Substantia nigra (tissue), 51 donors: ENCODE measurements at places on chromosomes 11 and 22.

DNA sequence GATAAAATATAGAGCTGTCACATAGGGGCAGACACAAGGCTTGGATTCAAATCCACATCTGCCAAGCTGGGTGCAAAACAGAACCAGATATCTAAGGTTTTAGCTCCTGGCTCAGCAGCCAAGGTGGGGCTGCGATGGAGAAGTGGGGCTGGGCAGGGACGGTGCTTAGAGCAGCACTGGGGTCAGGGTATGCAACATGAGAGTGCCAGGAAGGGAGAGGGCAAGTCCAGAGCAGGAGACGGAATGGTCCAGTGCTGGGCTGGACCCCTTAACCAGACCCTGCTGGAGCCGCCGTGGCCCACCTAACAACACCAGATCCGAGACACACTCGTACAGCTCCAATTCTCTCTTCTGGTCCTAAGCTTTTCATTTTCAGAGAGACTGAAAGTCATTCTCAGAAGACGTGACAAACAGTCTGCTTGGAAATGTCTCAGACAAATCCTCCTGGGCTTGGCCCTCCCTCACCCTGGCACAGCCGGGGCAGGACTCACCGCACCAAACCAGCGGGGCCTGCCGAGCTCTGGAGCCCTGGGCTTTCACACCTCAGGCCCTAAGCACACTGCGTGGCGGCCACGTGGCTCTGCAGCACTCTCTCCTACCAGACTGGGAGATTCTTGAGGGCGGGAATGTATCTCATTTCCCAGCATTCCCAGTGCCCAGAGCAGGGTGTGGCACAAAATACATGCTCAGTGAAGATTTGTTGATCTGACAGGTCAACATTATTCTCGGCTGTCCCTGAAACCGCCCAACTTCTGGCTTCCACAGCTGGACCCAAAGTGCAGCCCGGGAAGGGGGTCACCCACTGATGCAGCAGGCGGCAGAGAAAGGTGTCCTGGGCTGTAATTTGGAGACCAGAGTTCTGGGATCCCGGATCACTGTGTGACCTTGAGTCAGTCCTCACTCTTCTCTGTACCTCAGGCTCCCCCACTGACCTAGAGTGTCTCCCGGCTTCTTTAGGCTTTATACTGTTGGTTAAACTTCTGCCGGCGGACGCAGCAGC, 11.6 kb downstream of the LRRC32 start:
- no peak for DNase-seq

DNA sequence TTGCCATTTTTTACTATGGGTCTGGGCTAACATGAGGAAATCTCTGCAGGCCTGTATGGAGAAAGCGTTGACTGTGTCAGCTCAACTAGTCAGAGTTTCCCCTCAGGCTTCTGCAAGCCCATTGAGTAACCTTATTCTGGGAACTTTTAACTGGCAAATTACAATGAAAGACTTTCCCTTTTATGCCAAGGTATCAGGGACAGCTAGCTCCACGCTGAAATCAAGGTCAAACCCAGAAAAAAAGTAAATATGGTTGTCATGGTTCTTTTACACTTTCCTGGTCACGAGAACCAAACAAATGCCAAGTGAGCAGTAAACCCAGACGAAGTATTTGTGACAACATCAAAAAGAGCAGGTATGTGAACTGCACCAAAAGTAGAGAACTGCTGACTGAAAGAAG, 13.8 kb downstream of the OSBP start:
- DNase-seq, result no peak

DNA sequence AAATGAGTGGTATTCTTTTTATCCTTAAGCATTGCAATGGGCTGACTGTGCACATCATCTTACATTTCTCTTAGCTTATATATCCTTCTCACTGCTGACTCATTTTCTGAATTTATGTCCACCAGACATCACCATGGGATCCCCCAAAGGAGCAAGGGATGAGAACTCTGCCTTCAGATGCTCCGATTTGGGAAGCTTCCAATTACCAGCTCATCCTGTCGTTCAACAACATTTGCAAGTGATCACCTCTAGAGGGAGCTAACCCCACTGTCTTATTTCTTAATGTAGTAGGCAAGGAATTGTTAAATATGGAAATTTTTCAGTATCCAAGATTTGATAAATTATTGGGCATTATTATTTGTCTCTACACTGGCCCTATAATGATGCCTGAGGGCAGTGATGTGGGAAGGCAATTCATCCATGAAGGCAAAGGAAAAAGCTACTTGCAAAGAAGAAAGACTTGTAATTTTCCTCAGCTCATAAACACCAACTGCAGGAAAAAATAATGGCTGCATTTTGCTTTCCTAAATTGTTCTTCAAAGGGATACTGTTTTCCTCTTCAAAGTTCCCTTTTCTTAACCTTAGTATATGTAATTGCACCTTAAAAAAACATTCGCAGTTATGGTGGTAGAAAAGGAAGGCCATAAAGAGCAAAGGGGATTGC, 102.4 kb upstream of the FSHB start:
- no peak for DNase-seq

DNA sequence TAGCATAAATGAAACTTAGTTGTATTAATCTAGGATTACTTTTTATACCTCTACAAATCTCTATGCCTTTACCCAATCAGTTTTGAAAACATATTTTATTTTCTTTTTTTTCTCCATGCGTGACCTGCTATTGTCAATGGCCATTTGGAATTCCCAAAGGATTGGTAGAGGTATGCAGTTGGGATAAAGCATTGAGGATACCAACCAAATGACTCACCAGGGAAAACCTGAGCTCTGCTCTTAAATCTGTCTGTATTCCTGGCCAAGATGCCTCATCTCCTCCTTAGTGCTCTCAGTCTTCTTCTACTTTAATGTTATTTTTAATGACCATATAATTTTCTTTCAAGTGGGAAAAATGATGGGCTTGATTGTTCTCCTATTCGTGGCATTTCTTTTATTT, 61.9 kb downstream of the EHF start:
- no peak for DNase-seq

GRCh38 chr11:65321828-65322485, 7.3 kb downstream of the CDC42EP2 start:
- DNase-seq, result no peak

- no peak for DNase-seq
These were observed 176.2 kb upstream of the NECTIN1 start for GRCh38 chr11:119905162-119905561.

GRCh38 chr11:79672786-79673185, 232.0 kb upstream of the TENM4 start:
- DNase-seq, result no peak

- DNase-seq, result no peak
These were observed 10.7 kb upstream of the PLEKHB1 start for GRCh38 chr11:73635721-73636120.

DNA sequence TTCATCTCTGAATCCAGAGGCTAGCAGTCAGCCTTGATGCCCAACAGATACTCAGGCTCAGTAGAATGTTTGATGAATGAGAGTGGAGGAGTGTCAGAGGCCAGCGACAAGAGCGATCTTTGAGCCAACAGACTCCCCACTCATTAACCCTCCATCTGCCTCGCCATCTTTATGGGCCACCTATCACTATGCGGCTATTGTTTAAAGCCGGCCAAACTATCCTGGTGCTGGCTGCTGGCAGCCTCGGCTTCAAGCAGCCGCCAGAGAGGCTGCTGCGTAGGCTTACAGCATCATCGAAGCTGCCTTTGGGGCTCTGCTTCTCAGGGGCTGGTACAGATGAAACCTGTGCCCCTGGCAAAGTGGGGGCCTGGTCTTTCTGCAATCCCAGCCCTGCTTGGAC, 525.6 kb downstream of the INSC start:
- no peak for DNase-seq

DNA sequence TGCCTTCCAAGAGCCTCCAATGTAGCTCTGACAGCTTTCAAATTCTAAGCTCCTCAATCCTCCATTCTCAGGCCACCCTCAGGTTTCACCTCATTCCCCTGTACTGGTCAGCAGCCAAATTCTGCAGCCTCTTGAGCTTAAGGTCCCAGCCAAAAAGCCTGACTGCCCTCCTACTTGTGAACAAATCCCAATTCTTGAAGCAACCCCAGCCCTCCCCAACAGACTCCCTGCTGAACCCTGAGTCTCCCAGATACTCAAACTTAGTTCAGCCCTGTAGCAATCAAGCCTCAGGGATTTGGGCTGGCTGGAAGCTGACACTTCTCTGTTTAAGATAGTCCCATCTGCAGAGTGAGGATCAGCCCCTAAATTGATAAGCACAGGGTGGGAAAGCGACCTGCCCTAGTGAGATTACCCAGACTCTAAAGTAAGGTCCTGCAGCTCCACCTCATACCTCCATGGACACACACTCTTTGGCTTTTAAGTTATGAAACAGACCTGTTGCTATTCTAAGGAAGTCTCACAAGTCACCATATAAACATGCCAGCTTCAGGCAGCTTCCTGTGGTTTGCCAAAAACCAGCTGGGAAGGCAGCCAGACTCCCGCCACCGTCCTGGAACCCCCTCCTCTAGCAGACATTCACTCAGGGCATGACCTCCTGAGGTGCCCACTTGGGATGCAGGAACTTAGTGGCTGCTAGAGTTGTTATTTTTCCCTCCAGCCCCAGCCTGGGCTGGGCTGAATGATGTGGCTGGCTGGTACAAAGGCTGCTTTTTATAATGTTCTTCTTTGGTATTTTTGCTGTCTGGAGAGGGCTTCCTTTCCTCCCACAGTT, 82.5 kb upstream of the PICALM start:
- peak; percentile 79 for DNase-seq

DNA sequence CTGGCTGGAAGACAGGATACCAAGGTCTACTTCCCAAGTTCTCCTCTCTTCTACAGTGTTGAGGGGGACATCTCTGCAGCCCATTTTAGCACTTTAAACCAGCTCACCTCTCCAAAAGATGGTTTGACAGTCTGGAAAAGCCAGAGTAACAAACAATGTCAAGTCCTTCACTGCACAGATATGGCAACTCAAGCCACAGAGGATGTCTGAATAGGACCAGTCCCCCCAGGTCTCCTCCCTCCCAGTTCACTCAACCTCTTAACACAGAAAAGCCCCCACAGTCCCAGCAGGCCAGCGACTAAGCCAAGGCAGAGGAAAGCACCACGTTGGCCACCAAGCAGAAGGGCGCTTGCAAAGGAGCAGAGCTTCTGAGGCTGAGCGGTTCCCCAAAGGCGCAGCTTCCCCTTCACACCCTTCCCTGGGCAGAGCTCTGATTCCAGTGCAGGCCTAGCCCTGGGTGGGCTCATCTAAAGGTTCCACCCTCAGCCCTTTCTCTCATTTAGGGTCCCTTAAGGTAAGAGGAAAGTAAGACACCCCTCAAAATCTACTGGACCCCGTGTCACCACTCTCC, 62.7 kb downstream of the PAK1 start:
- DNase-seq, result peak; percentile 27

GRCh38 chr11:133917921-133918607, 38.7 kb downstream of the IGSF9B start:
- no peak for DNase-seq

- no peak for DNase-seq
These were observed 510.2 kb downstream of the METTL15 start for GRCh38 chr11:28618416-28618815.

- no peak for DNase-seq
These were observed 54.9 kb upstream of the BLID start for GRCh38 chr11:122170815-122171475.

DNA sequence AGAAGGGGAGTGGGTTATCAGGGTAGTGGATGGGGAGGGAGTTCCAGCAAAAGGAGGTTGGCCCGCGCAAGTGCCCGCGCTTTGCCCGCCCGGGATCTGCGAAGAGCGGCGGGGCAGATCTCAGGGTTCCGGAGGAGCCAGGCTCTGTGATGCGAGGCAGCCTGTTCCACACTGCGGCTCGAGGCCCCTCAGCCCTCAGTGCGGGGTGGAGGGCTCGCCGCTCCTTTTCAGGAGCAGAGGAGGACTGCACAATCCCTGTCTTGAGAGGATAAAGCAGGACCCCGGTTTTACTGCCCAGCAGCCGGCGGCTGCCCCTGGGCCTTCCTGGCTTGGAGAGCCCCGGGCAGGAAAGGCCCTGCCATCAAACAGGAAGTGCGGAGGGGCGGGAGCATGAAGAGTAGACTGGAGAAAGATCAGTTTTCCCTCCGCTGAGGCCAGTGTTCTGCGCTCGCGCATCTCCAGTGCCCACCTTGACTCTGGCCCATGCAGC, 6.2 kb downstream of the SLC6A5 start:
- DNase-seq, result no peak

GRCh38 chr22:38524429-38524828, 18.3 kb upstream of the DDX17 start:
- no peak for DNase-seq

DNA sequence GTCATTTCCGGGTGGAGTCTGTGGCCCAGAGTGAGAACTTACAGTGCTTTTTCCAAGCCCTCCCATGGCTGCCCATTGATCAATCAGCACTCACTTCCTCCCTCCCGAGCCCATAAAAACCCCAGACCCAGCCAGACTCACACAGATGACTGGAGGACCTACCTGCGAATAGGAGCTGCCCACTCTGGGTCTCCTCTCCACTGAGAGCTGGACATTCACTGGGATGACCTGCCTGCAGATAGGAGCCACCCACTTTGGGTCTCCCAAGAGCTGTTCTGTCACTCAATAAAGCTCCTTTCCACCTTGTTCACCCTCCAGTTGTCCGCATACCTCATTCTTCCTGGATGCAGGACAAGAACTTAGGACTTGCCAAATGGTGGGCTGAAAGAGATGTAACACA, 56.0 kb upstream of the B3GNT6 start:
- no peak for DNase-seq

DNA sequence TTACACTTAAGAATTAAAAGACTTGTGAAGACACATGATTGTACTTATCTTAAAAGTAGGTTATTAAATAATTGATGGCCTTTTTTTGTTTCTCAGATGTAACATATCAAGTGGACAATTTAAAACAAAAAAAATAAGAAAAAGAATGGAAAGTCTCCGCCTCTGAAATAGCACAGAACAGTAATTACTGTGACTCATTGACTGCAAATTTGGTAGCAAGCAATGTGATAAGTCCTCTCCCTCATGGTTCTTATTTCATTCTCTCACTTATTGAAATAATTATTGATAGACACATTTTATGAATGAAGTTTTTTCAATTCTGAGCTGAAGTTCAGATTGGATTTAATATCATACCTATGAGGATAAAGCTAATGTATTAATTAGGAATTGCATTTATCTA, 717.9 kb upstream of the LUZP2 start:
- DNase-seq, result no peak

DNA sequence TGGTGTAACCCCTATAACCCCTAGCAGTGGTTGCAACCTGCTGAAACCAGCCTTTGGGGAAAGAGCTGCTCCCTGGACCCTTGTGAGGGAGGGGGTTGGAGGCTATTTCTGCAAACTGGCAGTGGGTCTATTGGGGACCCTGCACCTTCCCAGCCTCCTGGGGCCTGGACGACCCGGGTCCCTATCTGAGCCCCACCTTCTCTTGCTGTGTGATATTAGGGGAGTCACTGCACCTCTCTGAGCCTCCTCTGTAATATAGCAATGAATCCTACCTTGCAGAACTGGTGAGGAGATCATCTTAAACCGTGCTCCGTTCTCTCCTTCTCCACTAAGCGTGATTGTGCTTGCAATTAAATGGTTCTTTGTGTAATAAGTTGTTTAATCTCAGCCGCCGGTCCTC, 24.0 kb upstream of the MPPED1 start:
- no peak for DNase-seq

DNA sequence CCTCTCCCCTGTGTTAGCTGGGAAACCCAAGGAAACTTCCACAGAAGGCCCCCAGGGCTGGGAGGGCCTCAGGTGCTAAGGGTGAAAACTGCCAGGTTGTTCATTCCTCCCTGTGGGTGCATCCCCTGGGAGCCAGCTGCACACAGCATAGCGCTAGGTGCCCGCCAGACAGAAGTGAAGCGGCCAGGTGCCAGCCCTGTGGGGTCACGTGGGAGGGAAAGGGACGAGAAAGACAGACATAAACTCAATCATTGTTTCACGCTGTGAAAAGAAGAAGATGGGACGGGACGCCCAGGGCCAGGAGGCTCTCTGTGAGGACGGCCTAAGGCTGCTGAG, 31.6 kb upstream of the HMOX1 start:
- DNase-seq, result no peak

- no peak for DNase-seq
These were observed 27.8 kb downstream of the RGL4 start for GRCh38 chr22:23718371-23719165.
